ENCODE measurements at places on chromosomes 6 and 20. TPM values are rescaled to one million over a fixed set of nuclear protein-coding genes. Genes with fewer than 3 reads are reported as not detected.

DNA sequence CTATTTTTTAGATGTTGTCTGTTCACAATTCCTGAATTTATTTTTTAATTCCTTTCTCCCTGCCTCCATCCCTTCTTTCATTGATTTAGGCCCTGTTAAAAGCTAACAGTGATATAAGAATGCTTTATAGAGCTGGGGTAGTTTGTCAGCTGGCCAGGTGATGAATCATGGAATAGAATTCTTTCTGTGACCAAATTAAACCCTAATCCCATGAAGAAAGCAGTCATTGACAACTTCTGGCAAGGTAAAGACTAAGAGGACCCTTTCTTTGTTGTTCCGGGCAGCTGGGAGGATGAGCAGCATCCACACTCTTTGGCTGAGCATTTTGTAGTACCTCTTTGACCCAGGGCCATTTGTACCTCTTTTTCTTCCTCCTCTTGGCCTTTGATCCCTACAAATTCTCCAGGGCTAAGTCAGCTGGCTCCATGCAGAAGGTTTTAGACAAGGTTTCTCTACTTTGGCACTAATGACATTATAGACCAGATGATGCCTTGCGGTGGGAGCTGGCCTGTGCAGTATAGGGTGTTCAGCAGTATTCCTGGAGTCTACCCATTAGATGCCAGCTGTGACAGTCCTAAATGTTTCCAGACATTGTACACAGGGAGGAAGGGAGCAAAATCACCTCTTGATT, 102.9 kb downstream of the SLX4IP start:
- DNase-seq, result peak; percentile 54

DNA sequence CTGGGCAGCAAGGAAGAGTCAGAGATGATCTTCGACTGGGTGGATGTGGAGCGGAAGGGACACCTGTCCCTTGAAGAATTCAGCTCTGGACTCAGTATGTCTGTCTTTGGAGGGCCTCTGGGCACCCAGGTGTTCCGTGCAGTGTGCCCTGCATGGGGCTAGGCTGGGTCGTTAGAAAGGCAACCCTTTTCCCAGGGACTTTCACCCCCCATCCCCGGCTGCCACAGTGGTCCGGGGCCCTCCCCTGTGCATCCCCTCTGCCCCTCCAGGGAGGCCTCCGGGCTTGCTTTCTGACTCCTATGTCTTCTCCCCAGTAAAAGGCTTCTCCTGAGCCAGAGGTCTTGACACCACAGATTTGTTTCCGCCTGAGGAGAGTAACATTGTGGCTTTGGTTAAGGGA, 16.2 kb downstream of the RAB44 start:
- DNase-seq, result no peak

- DNase-seq, result no peak
These were observed 39.0 kb upstream of the SUPT3H start for GRCh38 chr6:45416700-45417099.

DNA sequence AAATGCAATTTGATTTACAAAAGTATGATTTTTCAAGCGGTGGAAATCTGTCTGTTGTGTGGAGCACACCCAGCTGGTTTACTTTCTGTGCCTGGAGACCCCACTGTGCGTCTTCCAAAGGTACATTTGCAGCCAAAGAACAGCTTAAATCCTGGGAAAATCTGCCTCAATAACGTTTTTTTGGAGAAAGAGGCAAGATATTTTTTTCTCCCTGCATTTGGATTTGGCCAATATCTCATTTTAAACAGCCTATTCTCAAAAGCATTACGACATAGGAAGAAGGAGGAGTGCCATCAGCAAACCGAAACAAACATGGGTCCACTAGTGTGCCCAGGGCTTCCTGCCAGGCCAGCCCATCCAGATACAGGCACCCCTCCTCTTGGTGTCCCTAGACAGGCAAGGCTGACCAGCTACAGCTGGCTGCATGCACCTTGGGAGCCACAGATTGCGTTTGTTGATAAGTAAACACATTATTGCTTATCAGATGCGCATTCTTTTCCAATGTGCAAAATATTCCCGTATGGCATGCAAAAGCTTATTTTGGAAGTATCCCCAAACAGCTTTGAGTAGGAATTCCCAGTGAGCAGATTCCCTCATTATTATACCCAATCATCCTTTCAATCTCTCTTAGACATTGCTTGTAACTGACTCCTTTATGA, 184.5 kb upstream of the MARCKS start:
- peak; percentile 29 for DNase-seq

GRCh38 chr6:168562576-168563151, 121.7 kb downstream of the SMOC2 start:
- DNase-seq, result no peak

GRCh38 chr6:105428342-105428957, 25.6 kb upstream of the PREP start:
- peak; percentile 61 for DNase-seq

DNA sequence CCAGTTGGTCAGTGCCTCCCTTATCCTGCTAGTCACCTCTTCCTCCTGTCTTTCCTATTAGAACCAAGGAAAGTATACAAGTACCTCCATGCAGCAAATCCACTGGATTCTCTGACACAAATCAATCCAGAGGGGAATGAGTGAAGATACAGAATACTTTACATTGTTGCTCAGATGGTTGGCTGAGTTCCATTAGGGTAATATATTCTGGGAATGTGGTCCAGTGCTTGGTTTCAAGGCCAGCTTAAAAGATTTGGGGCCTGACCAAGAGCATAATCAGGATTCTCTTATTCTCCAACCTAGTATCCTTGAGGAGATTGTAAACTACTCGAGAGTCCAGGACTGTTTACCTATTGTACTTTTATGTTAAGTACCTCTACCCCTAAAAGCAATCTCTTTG, 23.0 kb downstream of the CARMIL1 start:
- DNase-seq, result no peak

DNA sequence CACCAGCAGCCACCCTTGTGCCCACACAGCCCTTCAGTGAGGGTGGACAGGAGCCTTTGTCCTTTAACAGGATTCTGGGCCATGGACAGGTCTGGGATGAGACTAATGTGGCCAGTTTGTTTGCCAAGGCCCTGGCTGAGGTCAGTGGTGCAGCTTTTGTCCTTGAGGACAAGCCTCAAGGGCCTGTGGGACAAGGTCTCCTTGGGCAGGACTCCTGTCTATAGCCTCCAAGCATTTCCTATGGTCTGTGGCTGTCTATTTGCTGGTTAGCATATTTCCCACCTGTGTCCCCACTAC, 44.1 kb downstream of the SUN5 start:
- no peak for DNase-seq

DNA sequence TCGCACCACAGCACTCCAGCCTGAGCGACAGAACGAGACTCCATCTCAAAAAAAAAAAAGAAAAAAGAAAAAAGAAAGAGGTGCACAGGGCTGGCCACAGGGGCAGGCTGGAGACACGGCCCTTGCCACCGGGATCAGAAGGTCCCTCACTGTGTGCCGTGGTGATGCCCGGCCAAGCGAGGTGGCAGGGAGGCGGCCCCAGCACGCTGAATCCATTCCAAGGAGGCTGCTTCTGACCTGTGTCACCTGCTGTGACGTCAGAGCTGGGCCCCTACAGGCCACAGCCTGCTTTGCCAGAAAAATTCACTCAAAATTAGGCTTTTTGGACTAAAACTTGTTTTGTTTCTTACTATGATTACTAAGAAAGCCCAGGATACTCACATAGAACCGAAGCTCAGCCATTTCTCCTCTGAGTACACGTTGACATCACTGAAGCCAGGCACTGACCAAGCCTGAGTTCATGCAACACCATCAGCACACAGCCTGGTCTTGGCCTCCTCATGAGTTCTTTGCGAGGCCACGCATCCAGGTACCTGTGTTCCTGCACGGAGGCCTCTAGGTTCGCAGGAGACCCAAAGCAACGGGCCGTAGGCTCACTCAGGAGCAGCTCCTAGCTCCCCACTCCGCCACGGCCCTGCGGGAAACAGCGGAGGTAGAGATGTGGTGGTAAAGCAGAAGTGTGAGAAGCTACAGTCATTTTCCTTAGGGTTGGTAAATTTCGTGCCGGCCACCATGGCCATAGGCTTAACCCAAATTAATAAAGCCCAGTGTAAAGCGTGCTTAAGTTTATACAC, 67.8 kb downstream of the THBS2 start:
- no peak for DNase-seq

DNA sequence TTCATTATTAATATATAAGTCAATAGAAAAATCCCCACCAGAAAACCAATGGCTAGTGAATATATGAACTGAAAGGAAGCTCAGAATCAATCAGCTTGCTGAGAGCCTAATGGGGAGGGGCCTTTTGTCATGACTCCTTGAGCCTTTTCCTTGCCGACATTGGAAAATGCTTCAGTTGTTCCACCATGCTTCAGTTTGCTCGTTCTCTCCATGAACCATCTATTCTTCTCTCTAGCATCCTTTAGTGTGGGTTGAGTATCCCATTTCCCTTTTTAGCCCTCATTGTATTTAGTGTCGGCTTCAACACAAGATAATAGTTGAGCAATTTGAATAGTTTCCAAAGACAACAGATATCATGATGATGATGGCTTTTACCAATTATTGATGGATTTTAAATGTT, 139.9 kb downstream of the ADGRG6 start:
- DNase-seq, result no peak

- no peak for DNase-seq
These were observed 383.7 kb upstream of the CDH4 start for GRCh38 chr20:60868316-60868891.

GRCh38 chr6:84074988-84075781, 41.6 kb downstream of the MRAP2 start:
- peak; percentile 16 for DNase-seq

GRCh38 chr6:10316373-10316721, 98.5 kb downstream of the TFAP2A start:
- peak; percentile 81 for DNase-seq

- DNase-seq, result no peak
These were observed 104.4 kb upstream of the BTBD3 start for GRCh38 chr20:11813106-11813890.

DNA sequence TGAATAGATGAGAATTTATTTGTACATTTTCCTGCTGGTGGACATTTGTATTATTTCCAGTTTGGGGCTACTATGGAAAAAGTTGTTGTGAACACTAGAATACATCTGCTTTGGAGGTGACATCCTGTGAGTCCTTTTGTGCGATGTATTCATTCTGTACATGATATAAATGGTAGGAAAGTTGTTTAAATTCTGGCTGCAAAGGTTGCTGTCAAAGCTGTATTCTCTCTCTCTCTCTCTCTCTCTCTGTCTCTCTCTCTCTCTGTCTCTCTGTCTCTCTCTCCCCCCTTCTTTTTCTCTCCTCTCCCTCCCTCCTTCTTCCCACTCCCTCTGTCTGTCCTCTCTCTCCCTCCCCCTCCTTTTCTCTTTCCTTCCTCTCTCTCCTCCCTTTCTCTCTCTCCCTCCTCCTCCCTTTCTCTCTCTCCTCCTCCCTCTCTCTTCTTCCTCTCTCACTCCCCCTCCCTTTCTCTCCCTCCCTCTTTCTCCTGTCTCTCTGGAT, 25.3 kb downstream of the SLC13A3 start:
- no peak for DNase-seq

- DNase-seq, result peak; percentile 8
These were observed 149.4 kb upstream of the NOX3 start for GRCh38 chr6:155604991-155605390.

- DNase-seq, result no peak
These were observed 620 bp upstream of the DEK start for GRCh38 chr6:18264923-18265377.

GRCh38 chr20:13420625-13421024, 199.6 kb downstream of the ISM1 start:
- no peak for DNase-seq

GRCh38 chr20:60016406-60016805, 58.2 kb downstream of the CDH26 start:
- no peak for DNase-seq

DNA sequence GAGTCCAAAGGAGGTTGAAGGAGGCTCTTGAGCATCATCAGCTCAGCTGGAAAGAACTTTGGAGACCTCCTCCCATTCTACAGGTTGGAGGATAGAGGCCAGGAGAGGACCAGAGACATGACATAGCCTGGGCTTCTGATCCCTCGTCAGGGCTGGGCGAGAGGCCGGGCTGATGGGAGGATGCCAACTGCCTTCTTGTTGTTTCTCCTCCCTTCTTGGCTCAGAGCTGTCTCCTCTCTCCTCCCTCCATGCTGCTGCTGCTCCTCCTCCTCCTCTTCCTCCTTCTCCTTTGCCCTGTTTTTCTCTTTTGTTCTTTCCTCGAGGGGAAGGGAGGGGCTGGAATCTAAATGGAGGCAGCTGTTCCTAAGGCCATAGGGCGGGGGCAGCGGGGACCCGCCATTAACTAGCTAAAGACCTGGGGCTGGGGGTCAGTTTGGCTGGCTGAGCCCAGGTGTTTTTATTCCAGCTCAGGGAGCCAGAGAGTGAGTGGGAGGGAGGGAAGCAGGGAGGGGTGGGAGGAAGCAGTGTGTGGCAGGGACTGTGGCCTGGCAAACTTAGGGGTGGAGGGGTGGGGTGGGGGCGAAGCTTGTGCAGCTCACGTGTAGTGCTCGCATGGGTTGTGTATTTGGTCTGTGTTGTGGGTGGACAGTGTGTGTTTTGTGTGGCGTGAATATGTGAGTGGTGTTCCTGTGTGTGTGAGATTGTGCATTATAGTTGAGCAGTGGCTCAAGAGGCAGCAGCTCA, 84.8 kb downstream of the CD40 start:
- peak; percentile 30 for DNase-seq

- DNase-seq, result no peak
These were observed 147.1 kb downstream of the TAF4 start for GRCh38 chr20:61918548-61918947.

DNA sequence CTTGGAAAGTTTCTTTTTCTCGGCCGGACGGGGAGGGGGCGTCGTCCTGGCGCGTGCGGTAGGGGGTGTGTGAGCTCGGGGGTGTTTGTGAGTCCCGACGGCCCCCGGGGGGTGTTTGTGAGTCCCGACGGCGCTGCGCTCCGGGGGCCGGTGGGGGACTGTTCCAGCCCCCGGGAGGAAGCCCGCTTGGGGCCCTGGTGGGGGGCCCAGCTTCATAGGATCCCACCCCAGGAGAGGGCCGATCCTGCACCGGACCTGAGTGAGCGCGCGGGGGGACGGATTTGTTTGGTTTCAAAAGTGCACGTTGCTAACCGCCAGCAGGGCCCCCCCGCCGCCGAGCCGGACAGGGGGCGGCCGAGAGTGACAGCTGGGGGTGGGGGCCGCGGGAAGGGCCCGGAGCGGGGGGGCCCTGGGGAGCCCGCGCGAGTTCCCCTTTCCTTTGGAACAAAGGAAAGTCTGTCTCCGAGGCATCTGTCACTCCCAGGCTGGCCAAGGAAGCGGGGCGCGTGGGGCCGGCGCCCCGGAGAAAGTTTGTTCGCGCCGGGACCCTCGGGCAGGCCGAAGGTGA, 485 bp downstream of the TGIF2 start:
- DNase-seq, result no peak

Gene GABRR1
- 0.02 TPM for total RNA-seq

Gene MROH8
- total RNA-seq, result 1.3 TPM

Gene TPD52L1
- 2.9 TPM for total RNA-seq

Gene MATN4
- total RNA-seq, result not detected

Gene RNF5
- 59.4 TPM for total RNA-seq

Data from A172 (cell line).